NCI-H2171 (cell line): ENCODE measurements at places on chromosomes 2 and 18.

- no peak for DNase-seq
Measured at GRCh38 chr2:238021327-238021726, 39.5 kb upstream of the SCLY start.

- DNase-seq: no peak
Measured at GRCh38 chr2:13545320-13545719, 828.6 kb downstream of the TRIB2 start.

- DNase-seq: peak; percentile 77
Measured at GRCh38 chr18:8661754-8662559, 43.4 kb upstream of the MTCL1 start.

DNA sequence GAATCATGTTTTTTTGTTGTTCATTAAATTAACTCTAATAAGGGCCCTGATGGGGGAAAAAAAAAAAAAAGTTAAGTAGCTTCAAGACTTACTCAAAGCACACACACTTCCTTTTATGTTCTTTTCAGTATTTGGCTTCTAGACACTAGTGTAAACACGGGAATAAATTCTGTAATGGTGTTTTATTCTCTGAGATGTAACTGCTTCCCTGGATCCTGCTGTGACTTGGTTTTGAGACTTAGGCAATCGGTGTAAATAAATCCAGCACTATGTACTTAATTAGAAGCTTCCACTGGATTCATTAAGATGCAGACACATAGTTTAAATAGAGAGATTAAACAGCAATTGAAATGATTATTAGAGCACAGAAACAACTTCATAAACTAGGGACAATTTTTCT is 26.1 kb upstream of the AP1S3 start:
- DNase-seq: no peak

DNA sequence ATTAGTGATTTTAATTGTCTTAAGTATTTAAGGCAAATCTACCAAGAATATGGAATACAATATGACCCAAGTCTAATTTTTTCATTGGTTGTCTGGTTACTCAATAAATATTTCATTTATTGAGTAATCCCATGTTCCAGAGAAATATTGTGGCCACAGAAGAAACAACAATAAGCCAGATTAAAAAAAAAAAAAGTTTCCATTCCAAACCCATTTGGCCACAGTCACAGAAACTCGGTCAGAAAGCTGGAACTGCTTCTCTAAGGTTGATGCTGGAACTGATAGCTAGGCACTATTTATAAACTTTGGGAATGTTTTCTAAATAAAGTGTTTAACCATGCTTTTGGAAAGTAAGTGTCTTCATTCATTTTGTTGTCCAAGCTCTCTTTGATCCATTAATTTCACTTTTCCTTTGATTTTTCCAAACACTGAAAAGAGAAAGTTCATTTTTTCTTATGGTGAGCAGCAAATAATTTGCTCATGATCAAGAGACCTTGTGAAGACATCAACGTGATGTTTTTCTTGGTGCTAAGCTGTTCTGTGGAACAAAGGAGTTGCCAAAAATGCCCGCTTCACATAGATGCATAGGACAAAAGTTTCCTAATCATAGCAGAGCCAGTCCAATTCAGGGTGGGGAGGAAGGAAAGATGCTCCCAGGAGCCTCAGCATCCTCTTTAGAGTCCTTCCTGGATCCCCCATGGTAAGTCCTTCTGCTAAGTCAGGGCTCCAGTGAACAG is 72.1 kb upstream of the CCBE1 start:
- DNase-seq: no peak

DNA sequence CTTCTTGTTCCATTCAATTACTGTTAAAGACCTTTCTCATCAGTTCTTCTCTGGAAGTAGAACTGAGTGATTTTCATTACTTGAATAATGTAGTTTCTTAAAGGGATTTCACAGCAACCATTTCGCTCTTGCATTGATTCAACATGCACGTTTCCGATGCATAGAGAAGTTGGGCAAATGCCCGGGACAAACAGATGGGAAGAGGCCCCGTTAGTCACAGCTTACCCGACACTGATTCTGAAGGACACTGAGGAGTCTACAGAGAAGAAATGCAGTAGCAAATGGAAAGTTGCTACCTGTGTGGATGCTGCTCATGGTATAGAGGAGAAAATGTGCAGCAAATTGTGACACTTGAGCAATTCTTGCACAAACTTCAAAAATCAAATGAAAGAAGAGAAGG is 32.3 kb upstream of the GCG start:
- no peak for DNase-seq

DNA sequence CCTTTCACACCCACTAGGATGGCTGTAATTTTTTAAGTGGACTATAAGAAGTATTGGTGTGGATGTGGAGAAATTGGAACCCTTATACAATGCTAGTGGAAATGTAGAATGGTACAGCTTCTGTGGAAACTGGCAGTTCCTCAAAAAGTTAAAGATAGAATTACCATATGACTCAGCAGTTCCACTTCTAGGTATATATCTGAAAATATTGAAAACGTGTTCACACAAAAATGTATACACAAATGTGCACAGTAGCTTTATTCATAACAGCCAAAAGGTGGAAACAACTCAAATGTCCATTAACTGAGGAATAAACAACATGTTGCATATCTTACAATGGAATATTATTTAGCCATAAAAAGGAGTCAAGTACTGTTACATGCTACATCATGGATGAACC is 17.7 kb downstream of the TANK start:
- no peak for DNase-seq

DNA sequence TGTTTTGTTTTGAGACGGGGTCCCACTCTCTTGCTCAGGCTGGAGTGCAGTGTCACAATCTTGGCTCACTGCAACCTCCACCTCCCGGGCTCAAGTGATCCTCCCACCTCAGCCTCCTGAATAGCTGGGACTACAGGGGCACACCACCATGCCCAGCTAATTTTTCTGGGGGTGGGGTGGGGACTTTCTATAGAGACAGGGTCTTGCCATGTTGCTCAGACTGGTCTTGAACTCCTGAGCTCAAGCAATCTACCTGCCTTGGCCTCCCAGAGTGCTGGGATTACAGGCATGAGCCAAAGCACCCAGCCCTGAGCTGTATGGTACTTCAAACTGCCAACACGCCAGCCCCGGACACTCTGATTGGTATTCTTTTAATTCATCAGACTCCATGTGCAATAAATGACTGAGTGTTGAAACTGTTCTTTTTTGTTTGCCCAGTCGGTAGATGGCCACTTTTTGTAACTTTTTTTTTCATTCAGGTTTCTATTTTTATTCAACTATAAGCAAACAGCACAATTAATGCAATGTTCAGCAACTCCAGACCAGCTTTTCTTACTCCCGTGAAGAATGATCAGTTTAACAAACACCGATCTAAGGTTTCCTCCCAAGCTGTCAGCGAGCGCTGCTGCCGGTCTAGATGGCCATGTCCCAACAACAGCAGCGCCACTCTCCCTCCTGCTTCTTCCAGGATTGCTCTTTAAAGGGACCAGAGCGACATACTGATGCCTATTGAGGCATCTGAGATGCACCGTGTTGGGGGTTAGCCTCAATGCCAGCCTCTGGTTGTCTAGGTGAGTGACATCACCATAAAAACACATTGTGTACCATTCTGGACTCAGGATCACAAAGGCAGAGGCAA is 12.5 kb upstream of the TGOLN2 start:
- peak; percentile 54 for DNase-seq

DNA sequence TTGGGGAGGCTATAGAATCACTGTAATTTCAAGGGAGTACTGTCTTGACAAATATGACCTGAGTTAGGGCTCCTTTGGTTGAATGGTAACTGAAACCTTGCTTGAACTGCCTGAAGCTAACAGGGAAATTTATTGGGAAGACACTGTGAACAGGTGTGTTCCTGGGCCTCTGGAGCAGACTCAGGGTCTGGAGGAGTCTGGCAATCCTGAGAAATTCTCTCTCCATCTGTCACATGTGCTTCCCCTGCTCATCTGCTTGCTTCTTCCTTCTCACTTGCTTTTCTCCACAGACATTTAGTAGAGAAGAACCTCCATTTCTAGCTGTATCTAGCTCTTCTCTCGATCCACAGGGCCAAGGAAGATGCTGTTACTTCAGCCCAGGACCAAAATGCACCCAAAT is 476.5 kb downstream of the LRP1B start:
- DNase-seq: peak; percentile 12

- DNase-seq: no peak
Measured at GRCh38 chr2:59322005-59322404, 1080.9 kb upstream of the FANCL start.

DNA sequence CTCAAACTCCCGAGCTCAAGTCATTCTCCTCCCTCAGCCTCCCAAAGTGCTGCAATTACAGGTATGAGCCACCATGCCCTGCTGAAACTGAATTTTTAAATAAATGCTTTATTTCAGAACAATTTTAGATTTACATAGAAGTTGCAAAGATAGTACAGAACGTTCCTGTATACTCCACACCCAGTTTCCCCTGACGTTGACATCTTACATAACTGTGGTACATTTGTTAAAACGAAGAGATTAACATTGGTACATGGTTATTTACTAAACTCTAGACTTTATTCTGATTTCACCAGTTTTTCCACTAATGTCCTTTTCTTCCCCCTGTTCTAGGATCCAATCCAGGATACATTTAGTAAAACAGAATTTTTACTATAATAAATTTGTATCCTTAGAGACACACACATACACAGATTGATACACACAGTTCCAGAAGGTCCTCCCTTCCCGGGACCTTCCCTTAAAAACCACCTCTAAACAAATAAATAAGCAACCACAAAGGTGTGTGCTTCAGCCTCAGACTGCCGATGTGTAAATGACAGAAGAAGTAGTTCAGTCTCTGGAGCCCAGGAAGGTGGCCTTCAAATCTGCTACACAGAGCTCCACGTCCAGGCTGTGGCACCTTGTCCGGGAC is 6.9 kb downstream of the NEU2 start:
- no peak for DNase-seq

DNA sequence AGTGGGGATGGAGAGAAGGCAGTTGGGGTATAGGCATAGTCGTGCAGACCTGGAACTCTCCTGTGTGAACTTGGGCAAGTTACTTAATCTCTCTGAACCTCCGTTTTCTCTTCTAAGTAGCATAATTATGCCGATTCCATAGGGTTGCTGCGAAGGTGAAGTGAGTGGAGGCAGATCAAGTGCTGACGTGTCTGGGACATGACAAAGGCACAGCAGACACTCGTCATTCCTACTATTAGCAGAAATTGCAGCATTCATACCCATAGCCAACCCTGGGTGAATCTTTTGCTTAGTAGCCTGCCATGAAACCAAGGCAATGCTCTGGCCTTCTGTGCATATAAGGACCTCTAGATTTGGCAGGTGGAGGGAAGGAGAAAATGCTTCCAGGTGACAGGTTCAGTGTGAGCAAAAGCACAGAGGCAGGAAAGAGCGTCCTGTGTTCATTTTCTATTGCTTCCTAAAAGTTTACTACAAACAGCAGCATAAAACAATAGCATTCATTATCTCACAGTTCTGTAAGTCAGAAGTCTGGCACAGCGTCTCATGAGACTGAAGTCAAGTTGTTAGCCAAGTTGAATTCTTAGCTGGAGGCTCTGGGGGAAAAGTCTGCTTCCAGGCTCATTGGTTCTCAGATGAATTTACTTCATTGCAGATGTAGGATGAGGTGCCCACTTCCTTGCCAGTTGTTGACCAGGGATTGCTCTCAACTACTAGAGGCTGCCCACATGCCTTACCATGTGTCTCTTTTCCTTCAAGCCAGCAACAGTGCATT is 77.8 kb downstream of the CTIF start:
- DNase-seq: no peak

GRCh38 chr18:74234326-74235171 is 57.2 kb downstream of the CYB5A start:
- DNase-seq: no peak

- DNase-seq: no peak
Measured at GRCh38 chr2:236503100-236503499, 66.5 kb upstream of the ACKR3 start.

GRCh38 chr2:88844960-88845359 is 153.5 kb downstream of the RPIA start:
- no peak for DNase-seq

DNA sequence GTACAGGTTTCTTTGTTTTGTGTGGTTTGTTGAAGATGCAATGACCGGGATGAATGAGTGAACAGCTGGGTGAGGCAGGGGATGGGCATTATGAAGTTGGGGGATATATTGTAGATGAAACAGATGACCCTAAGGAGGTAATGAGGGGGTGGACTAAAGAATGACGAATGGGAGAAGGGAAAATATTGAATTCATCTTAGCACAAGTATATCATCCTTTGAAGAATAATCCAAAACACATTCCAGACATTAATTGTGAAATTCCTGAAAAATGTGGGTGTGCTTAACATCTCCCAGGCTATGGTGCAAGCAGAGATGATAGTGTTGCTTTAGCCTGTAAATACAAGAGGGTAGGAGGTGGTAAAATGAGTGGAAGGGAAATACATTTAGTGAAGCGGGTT is 5.8 kb downstream of the CRIM1 start:
- DNase-seq: no peak

- DNase-seq: no peak
Measured at GRCh38 chr18:57446322-57446721, 11.1 kb downstream of the ONECUT2 start.

DNA sequence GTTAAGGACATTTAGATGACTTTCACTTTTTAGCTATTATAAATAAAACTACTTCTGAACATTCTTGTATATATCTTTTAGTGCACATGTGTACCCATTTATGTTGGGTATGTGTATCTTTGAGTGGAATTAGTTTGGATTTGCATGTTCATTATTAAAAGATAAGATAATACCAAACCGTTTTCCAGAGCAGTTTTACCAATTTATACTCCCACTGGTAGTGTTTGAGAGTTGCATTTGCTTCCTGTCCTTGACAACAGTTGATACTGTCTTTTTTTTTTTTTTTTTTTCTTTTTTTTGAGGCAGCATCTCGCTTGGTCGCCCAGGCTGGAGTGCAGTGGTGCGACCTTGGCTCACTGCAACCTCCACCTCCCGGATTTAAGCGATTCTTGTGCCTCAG is 23.3 kb downstream of the SLC30A6 start:
- DNase-seq: no peak

DNA sequence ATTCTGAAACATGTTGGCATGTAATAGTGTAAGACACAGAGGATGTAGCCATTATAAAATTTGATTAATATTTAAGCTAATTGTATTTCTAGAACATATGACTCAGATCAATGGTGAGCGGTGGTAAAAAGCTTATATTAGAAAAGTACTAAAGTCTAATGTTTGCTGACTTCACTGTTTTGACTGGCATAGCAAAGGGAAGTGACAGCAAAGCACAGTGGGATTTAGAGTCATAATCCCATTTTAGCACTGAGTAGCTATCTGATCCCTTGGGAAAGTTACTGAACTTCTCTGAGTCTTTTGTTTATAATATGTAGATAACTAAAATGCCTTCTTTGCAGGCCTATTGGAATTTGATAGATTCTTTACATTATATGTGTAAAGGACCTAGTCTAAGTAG is 60.4 kb downstream of the KIAA1328 start:
- no peak for DNase-seq

DNA sequence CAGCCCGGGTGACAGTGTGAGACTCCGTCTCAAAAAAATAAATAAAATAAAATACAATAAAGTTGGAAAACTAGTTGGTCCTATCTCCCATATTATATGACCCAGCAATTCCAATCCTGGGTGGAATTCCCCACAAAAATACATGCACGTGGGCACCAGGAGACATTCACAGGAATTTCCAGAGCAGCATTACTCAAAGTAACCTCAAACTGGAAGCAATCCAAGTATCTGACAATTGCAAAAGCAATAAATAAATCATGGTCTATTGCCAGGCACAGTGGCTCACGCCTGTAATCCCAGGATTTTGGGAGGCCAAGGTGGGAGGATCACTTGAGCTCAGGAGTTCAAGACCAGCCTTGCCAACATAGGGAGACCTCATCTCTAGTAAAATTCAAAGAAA is 101.2 kb upstream of the MAP4K4 start:
- DNase-seq: no peak
